ENCODE measurements at places on chromosomes 6 and 20. TPM values are rescaled to one million over a fixed set of nuclear protein-coding genes. Genes with fewer than 3 reads are reported as not detected.

GRCh38 chr6:106533054-106533453 lies 96.2 kb downstream of the RTN4IP1 start:
- no peak for DNase-seq

- DNase-seq, result no peak
These were observed 412.2 kb downstream of the UTRN start for GRCh38 chr6:144697369-144697760.

DNA sequence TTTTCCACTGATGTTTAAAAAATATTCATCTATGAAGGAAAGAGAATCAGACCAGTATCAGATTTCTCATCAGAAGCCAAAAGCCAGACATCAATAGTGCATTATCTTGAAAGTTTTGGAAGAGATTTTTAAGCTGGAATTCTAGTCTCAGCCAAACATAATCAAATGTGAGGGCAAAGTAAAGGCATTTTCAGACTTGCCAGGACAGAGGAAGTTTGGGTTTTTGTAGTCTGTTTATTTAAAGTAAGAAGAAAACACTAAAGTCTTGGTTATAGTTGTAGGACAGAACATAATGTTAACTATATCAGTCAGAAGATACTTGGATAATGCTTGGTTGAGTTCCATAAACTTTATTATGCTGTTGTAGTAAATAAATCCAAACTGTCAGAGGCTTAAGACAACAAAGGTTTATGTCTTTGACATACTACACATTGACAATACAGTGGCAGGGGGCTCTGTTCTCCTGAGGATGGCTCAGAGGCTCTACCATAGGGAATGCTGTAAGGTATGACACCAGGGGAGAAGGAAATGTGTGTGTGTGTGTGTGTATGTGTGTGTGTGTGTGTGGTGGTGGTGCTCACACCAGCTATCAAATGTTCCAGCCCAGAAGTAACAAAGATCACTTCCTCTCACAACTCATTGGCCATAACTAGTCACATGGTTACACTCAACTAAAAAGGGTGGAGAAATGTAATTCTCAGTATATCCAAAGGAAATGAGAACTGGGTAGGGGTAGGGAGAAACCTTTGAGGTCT lies 26.7 kb upstream of the YWHAB start:
- no peak for DNase-seq

DNA sequence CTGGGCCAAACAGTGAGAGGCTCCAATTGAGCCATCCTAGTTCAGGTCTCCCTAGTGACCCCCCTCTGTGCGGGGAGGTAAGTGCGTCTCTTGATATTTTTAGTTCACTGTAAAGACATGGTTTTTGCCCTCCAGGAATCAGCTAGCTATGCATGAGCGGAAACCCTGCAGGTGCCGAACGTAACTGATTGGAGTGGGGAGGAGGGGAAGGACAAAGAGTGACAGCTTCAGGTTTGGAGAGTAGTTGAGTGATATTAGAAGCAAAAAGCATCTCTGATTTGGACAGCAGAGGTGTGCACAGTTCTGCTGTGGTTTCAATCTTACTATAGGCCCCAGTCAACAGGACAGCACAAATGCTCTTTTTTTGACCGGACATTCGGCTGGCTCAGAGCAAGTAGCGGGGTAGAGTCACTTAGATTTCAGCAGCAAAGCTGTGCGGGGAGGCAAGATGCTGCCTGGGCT lies 31.8 kb downstream of the TBC1D7 start:
- DNase-seq, result no peak

The BIRC7 gene
- not detected for total RNA-seq

The CNKSR3 gene
- not detected for total RNA-seq

DNA sequence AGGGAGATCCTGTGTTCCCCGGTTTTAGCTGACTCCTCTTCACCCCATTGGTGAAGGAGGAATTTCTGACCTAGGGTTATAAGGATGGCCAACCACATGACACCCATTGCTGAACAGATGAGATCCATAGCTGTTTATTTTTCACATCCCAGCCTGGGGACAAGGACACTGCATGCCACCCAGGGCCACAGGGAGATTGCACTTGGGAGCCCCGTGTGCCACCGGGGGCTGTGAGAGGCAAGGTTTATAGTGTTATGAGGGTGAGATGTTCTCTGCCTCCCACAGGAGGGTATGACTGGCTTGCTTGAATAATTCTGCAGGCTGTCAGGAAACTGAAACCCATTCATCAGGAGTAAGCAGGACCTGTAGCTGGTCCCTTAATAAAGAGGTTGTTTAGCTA lies 14.7 kb upstream of the SLPI start:
- DNase-seq, result no peak

GRCh38 chr6:149334682-149335160 lies 17.2 kb downstream of the TAB2 start:
- no peak for DNase-seq

The ZNF133 gene
- total RNA-seq, result 8.4 TPM

The RALY gene
- total RNA-seq, result 204 TPM

The DEFB124 gene
- total RNA-seq, result not detected

DNA sequence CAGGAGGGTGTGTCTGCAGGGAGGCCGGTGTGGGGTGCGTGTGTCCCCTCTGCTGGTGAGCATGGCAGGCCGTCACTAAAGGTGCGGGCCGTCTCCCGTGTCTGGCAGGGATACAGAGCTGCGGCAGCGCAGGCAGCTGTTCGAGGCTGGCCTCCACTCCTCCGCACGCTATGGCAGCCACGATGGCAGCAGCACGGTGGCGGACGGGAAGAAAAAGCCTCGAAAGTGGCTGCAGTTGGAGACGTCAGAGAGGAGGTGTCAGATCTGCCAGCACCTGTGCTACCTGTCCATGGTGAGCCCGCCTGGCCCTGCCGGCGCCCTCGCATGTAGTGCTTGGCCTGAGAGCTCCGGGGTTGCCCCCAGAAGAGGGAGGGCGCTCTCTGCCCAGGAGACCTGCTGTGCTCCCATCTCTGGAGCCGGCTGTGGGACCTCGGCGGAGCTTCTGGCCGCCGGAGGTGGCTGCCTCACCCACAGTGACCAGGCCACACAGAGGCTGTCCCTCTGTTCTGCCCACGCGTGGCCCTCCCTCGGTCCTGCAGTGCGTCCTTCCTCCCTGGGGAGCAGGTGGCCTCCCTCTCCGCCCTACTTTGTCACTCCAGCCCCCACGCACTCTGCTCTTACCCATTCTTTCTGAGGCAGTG lies 149.6 kb downstream of the DTNBP1 start:
- DNase-seq, result no peak

GRCh38 chr6:4344317-4344899 lies 209.0 kb upstream of the ECI2 start:
- no peak for DNase-seq

The ZCCHC3 gene
- 23.5 TPM for total RNA-seq

- no peak for DNase-seq
These were observed 333.6 kb upstream of the JARID2 start for GRCh38 chr6:14912226-14912625.

- DNase-seq, result peak; percentile 90
These were observed 34.1 kb upstream of the EZR start for GRCh38 chr6:158853072-158853879.

- no peak for DNase-seq
These were observed 298.2 kb downstream of the SAMD5 start for GRCh38 chr6:147806697-147807096.

- DNase-seq, result no peak
These were observed 69.9 kb upstream of the POU3F2 start for GRCh38 chr6:98764373-98764911.

- DNase-seq, result no peak
These were observed 7.8 kb downstream of the ZBP1 start for GRCh38 chr20:57612436-57612835.

The PCSK2 gene
- total RNA-seq, result not detected

The C2 gene
- total RNA-seq, result 0.45 TPM

DNA sequence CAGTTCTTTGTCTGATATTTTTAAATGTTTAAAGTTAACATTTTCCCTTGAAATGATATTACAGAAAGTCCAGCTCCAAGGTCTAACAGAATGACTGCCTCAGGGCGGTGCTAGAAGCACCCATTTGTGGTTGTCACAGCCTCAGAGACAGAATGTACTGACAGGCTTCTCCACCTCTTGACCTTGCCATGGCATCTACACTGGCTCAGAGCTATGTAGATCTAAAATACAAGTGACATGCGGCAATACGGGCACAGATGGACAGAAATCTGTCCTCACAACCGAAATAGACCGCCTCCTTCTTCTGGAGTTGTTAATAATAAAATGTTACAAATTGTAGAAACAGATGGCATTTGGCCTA lies 167.2 kb upstream of the THEMIS start:
- DNase-seq, result no peak

GRCh38 chr6:155177363-155177961 lies 86.4 kb upstream of the CLDN20 start:
- peak; percentile 34 for DNase-seq

GRCh38 chr6:45434381-45434700 lies 56.6 kb upstream of the SUPT3H start:
- no peak for DNase-seq

GRCh38 chr6:96073555-96073954 lies 57.8 kb downstream of the FUT9 start:
- no peak for DNase-seq

The PACRG gene
- total RNA-seq, result not detected

GRCh38 chr6:1527073-1527457 lies 82.7 kb upstream of the FOXC1 start:
- DNase-seq, result peak; percentile 71

DNA sequence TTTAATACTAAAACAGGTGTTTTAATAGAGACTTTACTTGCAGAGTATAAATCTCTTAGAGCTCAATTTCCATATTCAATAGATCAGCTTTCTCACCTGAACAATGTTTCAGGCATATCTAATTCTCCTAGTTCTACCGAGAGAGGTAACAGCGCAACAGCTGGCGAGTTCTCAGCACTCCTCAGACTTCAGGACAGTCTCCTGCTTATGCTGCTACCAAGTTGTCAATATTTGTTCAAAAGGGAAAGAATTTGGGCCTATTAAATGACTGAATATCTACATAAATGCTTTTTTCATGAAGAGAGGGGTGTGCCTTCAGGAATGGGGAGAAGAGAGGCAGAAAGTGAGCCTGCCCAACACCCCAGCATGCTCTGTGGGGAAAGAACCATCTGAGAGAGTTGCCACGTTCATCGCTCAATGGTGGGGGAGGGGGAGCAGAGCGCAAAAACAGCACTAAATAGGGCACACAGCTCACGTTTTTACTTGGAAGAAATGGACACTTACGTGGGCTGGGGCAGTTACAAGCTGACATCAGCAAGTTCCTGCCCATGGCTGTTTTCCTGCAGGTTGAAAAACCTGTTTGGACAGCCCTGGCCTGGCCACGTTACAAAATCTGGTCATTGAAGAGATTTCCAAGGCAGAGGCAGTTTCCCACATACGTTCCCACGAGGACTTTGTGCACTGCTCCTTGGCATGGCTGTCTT lies 38.0 kb downstream of the EZR start:
- no peak for DNase-seq

GRCh38 chr6:166423781-166424180 lies 41.0 kb upstream of the MPC1 start:
- DNase-seq, result no peak

- DNase-seq, result no peak
These were observed 296.8 kb upstream of the TSHZ2 start for GRCh38 chr20:52675375-52675774.

GRCh38 chr6:81929828-81930227 lies 177.3 kb upstream of the TENT5A start:
- DNase-seq, result no peak

- no peak for DNase-seq
These were observed 111.3 kb upstream of the CDYL start for GRCh38 chr6:4664911-4665310.

DNA sequence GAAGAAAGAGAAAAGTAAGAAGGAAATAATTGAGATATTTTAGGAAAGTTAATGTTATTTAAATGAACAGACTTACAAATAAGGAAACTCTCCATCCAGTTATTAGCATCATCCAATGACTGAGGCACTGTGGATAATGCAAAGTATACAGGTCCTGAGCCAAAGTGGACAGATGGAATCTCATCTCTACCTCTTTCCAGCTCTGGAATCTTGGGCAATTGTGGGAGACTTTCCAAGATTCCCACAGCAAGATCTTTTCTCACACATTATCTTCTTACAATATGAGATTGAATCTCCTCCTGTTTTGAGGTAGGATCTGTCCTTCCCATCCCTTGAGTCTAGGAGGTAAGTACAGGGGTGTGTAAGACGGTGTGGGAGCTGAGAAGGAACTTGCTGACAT lies 28.9 kb downstream of the HTR1E start:
- no peak for DNase-seq

The BEND3 gene
- total RNA-seq, result 2.3 TPM

- DNase-seq, result no peak
These were observed 61.2 kb upstream of the SIRPG start for GRCh38 chr20:1718604-1719384.

DNA sequence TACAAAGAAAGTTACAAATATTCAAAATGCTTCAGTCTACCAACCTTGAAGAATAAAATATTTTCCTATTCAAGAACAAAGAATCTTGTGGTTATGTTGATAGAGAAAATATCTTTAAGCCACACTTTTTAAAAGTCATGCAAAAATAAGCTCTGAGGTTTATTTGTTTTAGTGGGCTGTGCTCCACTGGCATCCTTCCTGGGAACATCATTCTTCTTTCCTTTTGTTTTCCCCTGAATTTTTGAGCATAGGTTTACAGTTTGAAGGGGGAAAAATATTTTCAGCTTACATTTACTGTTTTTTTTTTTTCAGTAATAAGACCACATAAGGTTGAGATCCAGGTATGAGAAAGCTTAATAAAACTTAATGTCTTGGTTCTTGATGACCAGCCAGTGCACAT lies 72.0 kb upstream of the BACH2 start:
- DNase-seq, result no peak

The GPR6 gene
- not detected for total RNA-seq

DNA sequence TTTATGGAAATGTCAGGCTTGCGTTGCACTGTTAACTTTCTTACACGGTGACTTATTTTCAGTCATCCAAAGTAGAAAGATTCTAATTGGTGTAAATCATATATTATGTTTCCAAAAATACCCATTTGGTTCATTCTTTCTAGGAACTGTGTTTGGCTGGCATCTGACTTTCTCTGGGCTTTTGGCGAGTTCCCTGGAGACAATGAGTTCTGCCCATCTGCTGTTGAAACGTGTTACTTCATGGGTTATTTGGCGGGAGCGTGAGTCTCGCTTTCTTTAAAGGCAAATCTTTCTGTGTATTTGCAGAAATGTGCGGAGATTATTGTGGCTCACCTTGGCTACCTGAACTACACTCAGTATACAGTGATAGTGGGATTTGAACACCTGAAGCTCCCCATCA lies 29.5 kb downstream of the TMEM181 start:
- no peak for DNase-seq

- no peak for DNase-seq
These were observed 20.4 kb upstream of the EFHC1 start for GRCh38 chr6:52399511-52400312.

DNA sequence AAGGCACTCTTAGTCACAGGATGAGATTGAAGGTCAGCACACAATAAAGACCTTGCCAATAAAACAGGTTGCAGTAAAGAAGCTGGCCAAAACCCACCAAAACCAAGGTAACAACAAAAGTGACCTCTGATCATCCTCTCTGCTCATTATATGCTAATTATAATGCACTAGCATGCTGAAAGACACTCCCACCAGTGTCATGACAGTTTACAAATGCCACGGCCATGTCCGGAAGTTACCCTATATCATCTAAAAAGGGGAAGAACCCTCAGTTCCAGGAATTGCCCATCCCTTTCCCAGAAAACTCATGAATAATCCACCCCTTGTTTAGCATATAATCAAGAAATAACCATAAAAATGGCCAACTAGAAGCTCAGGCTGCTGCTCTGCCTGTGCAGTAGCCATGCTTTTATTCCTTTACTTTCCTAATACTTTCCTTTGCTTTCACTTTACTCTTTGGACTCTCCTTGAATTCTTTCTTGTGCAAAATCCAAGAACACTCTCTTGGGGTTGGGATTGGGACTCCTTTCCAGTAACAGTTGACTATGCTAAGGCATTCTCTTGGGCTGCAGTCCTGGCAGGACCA lies 527.3 kb upstream of the MAP3K7 start:
- no peak for DNase-seq
